ENCODE measurements at places on chromosomes 12 and 14.

GRCh38 chr14:36221112-36221511 is 44.6 kb upstream of the PTCSC3 start:
- DNase-seq: no peak

- DNase-seq: no peak
Measured at GRCh38 chr12:90977224-90977623, 22.2 kb upstream of the CCER1 start.

DNA sequence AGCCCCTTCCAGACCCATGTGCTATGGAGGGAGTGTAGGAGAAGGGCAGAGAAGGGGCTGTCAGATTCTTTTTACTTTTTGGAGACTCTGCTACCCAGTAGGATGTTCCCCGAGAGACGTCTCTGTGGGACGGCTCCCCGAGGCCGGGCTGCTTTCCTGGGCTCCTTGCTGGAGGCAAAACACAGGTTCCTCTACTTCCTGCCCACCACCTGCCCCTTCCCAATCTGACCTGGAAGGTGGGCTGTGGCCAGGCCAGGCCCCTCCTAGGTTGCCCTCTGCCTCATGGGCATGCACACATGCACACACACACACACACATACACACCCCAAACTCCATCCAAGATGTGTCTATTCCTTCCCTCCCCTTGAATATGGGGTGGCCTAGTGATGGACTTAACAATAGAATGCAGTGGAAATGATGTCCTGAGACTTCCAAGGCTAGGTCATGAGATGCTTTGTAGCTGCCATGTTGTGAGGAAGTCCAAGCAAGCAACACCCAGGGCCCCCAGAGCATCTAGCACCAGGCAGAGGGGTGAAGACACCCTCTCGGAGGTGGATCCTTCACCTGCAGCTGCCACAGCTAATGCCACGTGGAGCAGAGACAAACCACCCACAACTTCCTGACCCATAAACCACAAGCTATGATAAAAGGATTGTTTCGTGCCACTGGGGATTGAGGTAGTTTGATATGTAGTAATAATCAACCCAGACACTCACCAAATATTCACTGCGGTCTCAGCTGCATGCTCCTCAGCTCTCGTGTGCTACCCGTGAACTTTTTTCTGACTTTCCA is 1.6 kb upstream of the ASB2 start:
- no peak for DNase-seq

DNA sequence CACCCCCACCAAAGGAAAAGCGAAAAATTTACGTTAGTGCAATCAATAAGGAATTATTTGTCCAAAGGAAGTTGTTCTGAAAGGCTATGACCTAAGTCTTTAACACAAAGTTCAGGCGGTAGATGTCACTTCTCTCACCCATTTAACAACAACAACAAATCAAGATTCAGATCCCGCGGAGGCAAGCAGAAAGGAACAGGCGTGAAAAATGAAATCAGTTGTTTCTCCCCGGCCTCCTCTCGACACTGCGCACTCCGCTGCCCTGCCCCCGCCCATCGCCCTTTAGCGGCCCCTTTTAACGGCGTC is 1.4 kb downstream of the DENND5B start:
- no peak for DNase-seq

- no peak for DNase-seq
Measured at GRCh38 chr12:105477873-105478272, 147.4 kb downstream of the C12orf75 start.

GRCh38 chr12:19483727-19484126 is 44.4 kb downstream of the AEBP2 start:
- no peak for DNase-seq

DNA sequence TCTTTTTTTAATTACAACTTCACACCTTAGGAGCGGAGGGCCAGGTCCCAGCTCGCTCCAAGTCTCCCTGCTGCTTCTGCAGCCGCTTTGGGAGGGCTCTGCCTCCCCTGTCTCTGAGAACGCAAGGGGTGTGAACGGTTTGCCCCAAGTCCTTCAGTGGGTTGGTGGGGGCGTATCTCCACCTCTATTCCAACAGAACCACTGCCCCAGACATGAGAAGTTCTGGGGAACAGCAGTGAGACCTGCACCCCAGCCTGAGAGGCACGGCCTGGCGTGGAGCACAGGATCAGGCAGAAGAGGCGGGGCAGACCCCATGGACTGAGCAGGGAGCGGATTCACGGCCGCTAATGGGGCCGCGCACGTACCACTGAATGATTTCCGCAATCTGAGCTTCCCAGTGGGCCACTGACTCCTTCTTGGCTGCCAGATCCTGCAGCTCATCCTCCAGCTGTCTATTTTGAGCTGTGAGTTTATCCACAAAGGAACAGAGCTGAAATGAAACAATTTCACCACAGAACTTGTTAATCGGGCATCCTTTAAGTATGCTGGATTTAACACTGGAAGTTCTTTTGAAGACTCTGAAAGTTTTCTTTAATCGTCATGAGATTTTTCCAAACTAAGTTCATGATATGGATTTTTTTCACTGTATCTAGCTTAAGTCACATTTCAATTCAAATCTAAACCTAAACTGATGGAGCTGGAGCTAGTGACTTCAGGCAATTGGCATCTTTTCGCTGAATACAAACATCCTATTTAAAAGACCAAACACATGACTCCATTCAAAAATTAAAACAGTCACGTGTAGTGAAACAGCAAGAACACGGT is 44.4 kb downstream of the AMN start:
- DNase-seq: no peak

- no peak for DNase-seq
Measured at GRCh38 chr14:37196604-37197420, 925 bp upstream of the MIPOL1 start.

DNA sequence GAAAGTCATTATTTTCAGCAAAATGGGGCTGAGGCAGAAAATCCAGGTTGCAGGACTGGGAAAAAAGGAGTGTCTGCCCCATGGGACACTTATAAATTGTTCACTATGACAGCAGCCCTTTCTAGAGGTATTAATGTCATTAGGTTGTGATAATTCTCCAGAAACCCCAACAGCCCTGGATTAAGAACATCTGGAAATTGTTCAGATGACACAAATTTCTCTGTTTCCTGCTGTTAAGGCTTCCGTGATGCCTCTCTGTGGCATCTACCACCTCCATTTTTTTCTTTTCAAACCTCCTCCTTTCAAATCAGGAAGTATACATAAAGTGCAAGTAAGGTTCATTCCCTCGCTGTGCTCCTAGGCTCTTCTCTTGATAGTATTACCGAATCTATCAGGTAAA is 25.6 kb downstream of the EGLN3 start:
- no peak for DNase-seq

Data from left forelimb (tissue), 1 donor.